ENCODE measurements at places on chromosomes 3 and 15.

DNA sequence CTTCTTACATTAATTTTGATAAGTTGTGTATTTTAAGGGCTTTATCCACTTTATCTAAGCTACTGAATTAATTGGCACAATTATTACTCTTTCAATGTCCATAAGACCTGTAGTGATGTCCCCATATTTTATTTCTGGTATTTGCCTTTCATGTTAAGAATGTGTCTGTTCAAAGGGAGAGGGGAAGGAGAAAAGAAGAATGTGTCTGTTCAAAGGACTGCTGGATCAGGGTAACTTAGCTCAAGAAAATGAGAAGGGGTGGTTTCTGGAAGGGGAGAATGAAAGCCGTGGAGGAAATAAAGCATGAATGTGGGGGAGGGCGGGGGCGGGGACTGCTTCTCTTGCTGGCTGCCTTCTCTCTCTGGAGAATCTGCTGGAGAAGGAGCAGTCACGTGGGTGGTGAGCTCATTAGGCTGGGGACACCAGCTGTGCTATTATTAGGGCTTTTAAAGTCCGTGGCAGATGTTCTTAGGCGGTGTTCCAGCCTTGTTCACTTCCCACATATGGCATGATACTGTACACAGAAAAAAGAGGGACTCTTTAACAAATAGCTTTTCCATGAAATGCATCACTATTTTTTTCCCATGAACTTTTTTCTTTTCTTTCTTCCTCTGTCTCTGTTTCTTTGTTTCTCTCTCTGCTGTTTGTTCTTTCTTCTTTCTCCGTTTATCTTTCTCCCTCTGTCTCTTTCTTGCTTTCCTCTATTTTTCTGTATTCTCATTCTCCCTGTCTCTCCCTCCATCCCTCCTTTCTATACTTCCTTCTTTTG, 63.7 kb upstream of the ULK4 start:
- no peak for DNase-seq

- no peak for DNase-seq
Observed at GRCh38 chr3:70833239-70833960, 521.0 kb upstream of the MDFIC2 start.

DNA sequence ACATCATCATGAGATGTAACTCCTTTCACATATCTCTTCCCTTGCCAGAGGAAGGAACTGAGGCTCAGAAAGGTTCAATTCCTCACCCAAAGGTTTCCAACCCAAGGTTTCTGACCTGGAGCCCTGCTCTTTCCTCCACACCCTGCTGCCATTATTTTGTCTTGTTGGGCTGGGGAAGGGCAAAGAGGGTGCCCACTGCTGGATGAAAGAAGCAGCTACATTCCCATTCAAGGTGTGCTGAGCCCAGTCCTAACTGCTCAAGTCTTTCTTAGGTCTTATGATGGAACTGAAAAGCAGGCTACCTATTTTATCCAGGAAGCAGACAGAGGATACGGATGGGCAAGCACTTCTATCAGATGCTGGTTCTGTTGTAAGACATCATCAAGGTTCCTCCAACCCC, 258.0 kb upstream of the CTDSPL start:
- DNase-seq: no peak

GRCh38 chr15:75107908-75108838, 84.8 kb downstream of the PPCDC start:
- DNase-seq: peak; percentile 39

- no peak for DNase-seq
Observed at GRCh38 chr15:39783244-39783820, 691 bp upstream of the FSIP1 start.

DNA sequence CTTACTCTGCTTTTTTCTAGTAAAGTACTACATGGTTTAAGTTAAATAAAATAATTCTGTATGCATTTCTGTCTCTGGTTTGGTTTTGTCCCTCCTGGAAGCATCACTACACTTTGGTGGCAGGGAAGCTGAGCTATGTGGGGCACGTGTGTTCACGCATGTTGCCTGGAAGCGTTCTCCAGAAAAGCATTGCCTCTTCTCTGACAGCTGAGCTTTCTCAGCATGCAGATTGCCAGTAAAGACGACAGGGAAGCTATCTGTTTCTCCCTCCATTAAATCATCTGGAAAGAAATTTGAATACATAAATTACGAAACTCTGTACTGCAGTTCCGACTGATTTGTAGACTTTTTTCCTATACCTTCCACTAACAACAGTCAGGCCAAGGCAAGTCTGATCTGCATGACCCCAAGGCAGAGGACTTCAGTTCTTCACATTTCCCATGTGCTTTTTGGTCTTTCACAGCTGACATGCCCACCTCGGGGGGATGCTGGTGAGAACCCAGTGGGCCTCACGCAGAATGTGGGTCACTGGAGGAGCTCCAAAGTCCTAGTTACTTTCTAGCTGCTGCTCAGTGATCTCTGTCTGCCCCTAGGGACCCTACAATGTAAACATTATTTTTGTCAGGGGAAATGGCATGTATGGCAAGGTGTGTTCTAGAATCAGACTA, 43.0 kb downstream of the PGPEP1L start:
- DNase-seq: no peak

DNA sequence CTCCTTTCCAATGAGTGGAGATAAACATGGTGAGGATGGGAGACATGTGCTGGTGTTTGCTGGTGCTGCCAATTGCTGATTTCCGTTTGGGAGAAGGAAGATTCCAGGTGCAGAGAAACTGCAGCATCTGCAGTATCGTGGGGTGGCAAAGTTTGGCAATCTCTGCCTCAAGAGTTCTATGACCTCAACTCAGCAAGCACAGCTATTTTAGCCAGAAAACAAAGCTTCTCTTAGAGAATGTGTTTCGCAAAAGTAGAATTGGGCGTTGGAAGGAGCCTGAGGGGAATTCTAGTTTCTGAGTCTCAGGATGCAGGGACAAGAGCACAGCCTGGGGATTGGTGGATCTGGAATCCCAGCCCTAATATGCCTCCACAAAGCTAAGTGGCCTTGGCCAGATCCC, 18.2 kb upstream of the SHC4 start:
- DNase-seq: no peak

- no peak for DNase-seq
Observed at GRCh38 chr15:35496585-35496984, 49.4 kb downstream of the DPH6 start.

GRCh38 chr3:123475786-123476185, 26.9 kb upstream of the ADCY5 start:
- no peak for DNase-seq

GRCh38 chr3:27570421-27571106, 86.4 kb upstream of the SLC4A7 start:
- no peak for DNase-seq

- DNase-seq: no peak
Observed at GRCh38 chr3:23377928-23378672, 175.0 kb downstream of the UBE2E2 start.

GRCh38 chr15:61393524-61393923, 164.4 kb upstream of the RORA start:
- no peak for DNase-seq

DNA sequence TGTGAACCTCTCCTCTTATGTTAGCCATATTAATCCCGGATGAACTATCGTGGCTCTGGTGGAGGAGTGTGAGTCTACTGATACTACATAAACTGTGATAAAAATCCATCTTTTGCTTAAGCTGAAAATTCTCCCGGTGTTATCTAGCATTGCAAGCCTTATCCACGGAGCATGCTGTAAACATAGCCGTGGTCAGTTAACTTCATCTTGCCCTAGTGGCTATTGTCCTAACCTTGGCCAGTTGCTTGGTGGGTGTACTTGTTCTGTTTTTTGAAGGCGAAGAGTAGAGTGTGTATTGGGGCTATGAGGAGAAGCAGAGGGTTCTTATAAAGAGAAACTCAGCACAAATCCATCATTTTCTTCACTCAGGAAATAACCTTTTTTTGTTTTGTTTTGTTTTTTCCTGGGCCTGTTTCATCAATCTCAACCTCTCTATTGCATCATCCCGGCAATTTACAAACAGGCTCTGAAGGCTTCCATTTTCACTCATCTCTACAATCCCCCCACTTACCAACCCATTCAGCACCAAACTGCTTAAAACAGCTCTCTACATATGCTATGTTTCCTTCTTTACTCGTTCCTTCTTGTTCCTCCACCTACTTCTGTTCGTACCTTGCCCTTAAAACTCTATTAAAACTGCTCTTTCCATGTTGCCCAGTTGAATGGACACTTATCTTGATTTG, 135.5 kb upstream of the PTX3 start:
- no peak for DNase-seq

DNA sequence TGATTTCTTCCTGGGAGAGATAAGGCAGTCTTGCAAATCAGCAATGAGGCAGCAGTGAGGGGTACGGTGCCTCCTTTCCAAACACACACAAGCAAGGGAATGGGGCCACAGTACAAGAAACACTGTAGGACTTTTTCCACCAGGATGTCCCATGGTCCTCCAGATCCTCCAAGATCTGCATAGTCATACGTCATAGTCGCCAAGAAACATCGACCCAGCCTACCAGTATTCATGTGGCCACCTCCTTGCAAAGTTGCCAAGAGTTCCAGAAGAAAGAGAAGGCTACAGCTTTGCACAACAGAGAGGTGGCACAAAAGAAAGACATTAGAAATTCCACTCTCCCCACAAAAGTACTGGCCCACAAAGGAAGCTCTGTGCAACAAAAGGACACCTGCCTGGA, 257.9 kb downstream of the CTNNB1 start:
- no peak for DNase-seq

GRCh38 chr15:61916104-61916503, 144.1 kb downstream of the VPS13C start:
- no peak for DNase-seq

All from stimulated activated CD8-positive, alpha-beta memory T cell treated with anti-CD3 and anti-CD28 coated beads, Interleukin-4, amount 100 ng/mL, for 1 hour (primary cell).